WTC11 (cell line): ENCODE measurements at places on chromosomes 12 and 14. TPM values are rescaled to one million over a fixed set of nuclear protein-coding genes. Genes with fewer than 3 reads are reported as not detected.

Gene GPD1
- total RNA-seq, result 0.39 to 0.77 TPM (median 0.62 TPM) in 3 replicates

- no peak for DNase-seq
Measured at GRCh38 chr12:53954694-53955035, at the start of gene HOXC12. HOXC12 (plus strand) TSS chr12:53954903; CDS start chr12:53954930, 27 bp downstream.

GRCh38 chr14:33840797-33841196, 110.1 kb downstream of the EGLN3 start:
- no peak for DNase-seq

- DNase-seq, result no peak
Measured at GRCh38 chr12:53735-54730, 12.5 kb upstream of the IQSEC3 start.

DNA sequence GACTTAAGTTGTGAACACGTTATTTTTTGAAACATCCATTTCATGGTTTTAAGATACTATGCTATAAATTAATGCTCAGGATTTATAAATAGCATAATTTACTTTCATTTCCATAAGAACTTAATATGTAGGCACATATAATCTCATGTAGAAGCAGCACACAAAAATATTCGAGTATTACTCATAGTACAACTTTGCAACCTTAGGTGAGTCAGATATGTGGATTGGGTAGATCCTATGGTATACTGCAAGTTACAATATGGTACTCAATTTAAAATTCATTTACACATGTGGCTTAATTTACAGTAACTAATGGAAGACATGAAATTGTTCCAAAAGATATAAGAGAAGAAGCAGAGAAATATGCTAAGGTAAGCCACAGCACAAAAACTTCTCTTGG, 26.0 kb downstream of the PSMA3 start:
- no peak for DNase-seq

DNA sequence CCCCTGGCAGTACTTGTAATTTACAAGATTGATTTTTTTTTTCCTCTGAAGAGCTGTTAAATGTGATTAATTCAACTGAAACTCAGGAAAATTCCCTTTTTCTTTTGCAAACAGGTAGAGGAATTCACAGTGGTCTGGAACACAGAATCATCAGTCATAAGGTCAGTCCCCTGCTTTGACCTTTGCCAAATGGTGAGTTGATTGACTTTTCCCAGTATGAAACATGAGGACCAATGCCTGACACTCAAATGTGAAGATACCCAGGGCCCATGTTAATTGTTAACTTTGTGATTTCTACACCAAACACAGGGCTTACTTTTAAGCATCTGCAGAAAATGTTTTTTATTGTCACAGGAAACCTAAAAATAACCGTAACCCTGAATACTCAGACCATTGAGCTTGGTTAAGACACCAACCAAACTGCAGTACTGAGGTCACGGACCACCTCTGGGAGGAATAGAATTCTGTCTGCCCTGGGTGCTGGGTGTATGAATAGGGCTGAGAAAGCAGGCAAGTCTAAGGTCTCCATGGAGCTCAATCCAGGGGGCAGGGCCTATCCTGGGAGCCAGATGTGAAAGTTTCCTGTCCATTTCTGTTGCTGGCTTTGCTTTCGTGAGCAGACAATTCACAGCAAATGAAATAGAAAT, 192.4 kb downstream of the TMX1 start:
- DNase-seq, result no peak

- no peak for DNase-seq
Measured at GRCh38 chr14:57495416-57495815, 1.8 kb upstream of the CCDC198 start.
